ENCODE measurements at places on chromosomes 11 and 22.
A peak's percentile ranks its signal among the peaks of the same experiment; 100 is the strongest.

DNA sequence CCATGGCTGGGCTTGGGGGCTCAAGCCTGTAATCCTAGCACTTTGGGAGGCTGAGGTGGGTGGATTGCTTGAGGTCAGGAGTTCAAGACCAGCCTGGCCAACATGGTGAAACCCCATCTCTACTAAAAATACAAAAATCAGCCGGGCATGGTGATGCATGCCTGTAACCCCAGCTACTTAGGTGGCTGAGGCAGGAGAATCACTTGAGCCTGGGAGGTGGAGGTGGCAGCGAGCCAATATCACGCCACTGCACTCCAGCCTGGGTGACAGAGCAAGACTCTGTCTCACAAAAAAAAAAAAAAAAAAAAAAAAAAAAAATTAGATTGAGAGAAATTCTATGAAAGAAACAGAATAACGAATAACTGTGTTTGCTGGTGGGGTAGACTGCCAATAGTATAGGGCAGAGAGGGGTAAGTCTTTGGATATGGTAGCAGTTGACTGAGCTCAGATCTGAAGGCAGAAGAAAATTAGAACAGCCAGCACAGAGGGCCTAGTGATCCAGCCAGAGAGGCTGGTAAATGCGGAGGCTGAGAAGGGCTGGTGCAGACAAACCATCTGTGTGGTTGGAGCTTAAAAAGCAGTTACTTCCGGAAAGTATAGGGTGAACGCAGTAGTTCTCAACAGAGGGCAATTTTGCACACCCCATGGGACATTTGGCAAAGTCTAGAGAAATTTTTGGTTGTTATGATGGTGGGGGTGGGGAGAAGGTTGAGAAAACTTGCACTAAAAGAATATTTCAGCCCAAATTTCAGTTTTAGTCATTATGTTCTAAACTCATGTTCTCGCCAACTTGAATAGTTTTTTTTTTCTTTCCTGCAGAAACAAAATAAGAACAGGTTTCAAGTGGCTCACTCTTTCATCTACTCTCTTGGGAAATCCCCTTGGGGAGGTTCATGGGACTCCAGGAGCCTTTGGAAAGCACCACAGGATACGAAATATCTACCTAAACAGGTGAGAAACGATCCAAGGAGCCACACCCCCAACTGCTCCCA is 1.6 kb upstream of the HORMAD2 start:
- DNase-seq = no peak

GRCh38 chr11:126969865-126970479 is 30.6 kb downstream of the KIRREL3 start:
- peak; percentile 49 for DNase-seq

DNA sequence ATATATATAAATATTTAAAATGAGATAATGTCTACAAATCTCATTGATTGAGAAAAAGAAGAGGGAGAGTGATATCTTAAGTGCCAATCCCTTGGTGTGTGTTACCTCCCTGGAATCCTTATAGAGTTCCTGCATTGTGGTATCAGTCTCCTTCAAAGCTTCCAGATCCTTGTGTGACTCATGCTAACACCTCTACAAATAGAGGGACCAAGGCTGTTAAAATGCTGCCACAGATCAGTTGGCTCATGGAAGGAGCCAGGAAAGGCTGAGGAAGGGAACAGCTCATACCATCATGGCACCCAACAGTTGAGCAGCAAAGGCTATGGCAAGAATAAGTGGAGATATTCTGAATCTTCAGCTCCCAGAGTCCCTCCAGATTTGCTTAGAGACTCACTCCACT is 163.6 kb upstream of the ISX start:
- DNase-seq = peak; percentile 47

- DNase-seq = no peak
Observed at GRCh38 chr11:20087118-20087521, 73.2 kb downstream of the DBX1 start.

DNA sequence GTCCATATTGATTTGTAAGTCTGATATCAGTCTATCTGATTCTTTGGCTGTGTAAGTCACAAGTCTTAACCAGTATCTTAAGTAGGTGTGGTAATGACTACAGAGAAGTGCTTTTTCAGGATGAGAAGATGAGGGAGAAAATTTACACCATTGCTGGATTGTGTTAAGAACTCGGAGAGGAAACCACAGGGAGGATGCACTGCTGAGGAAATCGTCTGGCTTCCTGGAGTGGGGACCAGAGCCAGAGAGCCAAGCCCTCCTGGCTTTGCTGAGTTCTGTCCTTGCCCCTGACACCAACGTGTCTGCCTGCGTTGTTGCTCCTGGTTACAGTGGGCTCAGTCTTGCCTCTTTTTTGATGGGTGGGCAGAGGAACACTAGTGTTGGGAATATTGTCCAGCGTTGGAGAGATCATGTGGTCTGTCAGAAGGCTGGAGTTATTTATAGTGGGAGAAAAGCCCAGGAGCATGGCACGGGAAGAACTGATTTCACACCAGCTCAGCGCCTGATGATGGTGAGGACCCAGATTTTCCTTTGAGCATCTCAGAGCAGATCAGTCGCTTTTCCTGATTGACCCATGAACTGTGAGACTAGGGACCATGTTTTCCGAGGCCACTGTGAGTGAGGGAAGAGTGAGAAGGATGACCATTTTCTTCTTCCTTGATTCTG is 29.6 kb downstream of the MARK2 start:
- DNase-seq = peak; percentile 55

DNA sequence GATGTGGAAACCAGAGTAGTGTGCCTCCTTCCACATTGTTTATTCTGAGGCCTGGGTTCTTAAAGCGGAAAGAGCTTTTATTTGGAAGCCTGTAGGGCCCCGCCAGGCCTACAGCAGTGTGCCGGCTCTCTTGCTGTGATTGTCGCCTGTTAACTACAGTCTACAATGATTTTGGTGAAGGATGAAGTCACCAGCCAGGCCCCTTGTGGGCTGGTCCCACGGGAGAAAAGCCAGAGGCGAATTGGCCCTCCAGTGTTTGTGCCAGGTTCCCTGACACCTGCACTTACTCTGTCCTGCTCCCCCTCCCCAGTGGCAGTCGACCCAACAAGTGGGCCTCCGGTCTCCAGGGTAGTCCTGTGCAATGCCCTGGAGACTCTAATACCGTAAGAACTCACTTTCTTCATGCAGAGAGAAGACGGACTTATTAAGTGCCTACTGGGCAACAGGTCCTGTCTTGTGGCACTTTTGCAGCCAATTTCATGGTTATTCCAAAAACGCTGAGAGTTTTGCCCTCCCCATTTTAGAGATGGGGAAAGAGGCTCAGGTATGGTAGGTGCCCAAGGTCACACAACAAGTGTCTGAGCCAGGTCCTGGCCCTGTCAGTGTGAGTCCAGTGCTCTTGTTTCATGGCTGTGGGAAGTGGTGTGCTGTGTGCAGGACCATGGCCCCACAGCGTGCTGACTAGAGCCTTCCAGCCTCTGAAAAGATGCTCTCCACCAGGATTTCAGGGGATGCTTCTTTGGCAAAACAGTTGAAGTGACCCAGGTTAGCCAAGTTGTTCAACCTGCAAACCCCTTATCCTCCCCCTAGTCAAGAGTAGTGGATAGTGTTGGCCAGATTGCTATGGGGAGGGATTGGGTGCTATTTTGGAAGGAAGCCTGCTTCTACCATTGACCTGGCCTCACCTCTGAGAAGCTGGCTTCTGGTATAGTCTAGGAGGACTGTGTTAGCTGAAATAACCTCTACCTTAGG is 1.4 kb downstream of the MICAL2 start:
- no peak for DNase-seq

DNA sequence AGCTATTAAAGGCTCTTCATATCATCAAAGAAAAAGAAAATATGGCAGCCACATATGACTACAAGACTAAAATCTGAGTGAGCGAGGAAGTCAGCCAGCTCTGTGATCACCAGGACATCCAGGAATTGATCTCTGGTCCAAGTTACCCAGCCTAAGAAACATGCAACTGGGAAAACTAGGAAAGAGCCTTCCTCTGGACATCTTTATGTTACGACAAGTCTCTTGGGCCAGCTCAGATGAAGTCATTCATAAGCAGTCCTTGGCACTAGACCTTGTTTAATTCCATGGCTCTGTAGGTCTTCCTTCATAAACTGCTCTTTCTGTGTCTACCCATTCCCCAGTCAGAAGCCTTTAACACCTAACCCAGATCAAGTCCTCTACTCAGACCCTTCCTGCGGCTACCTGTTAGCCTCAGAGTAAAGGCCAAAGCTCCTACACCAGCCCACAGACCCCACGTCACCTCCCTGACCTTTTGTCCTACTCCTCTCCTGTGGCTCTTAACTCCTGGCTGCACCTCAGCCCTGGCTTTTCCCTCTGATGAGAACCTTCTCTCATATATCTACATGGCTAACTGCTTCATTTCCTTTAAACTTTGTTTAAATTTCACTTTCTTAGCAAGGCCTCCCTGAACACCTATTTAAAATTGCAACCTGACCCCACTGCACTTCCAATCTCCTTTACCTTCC is 134.0 kb downstream of the KIF18A start:
- no peak for DNase-seq

DNA sequence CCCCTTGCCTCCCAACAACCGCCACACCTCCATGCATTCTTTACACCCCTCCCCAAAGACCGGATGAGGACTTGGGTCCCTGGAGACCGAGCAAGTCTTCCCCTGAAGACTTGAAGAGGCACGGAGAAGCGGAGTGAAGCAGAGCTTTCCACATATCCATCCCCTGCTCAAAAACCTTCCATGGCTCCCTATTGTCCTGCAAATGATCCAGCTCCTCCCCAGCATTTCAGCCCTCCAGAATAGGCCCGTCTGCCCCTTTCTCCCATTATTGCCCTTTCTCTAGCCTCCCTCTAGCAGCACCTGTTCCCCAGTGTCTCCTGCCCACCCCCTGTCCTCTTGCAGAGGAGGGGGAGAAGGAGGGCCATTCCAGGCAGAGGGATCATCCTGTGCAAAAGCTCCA is 59.8 kb downstream of the CYTH4 start:
- no peak for DNase-seq

DNA sequence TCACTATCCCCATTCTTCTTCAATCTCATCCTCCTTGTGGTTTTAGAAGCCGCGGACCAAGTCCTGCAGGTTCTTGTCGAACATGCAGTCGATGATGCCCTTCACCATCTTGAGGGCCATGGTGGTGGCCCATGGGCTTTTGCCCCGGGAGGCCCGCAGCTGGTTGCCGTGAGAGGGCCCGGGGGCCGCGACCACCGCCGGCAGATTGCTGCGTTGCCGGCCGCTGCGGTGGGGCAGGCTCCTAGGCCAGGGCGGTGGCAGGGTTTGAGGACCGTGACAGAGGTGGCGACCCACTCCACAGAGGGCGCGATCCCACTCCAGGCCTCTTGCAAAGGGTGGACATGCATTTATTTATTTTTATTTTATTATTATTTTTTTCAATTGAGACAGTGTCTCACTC is 67.0 kb downstream of the APOL5 start:
- DNase-seq = no peak

DNA sequence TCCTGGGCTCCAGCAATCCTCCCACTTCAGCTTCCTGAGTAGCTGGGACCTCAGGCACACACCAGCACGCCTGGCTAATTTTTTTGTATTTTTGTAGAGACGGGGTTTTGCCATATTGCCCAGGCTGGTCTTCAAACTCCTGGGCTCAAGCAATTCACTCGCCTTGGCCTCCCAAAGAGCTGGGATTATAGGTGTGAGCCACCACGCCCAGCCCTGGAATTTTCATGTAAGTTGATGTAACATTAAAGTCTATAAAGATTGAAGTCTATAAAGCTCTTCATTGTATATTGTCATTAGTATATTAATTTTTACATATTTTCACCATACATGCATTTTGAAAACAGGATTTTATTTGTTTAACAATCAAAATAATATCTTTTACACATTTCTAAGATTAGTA is 12.5 kb upstream of the DDX17 start:
- DNase-seq = no peak

- no peak for DNase-seq
Observed at GRCh38 chr22:29197096-29197495, 8.6 kb upstream of the EMID1 start.

GRCh38 chr11:110293389-110293788 is 3.0 kb downstream of the RDX start:
- DNase-seq = no peak

GRCh38 chr11:79039122-79039521 is 401.7 kb downstream of the TENM4 start:
- DNase-seq = no peak

DNA sequence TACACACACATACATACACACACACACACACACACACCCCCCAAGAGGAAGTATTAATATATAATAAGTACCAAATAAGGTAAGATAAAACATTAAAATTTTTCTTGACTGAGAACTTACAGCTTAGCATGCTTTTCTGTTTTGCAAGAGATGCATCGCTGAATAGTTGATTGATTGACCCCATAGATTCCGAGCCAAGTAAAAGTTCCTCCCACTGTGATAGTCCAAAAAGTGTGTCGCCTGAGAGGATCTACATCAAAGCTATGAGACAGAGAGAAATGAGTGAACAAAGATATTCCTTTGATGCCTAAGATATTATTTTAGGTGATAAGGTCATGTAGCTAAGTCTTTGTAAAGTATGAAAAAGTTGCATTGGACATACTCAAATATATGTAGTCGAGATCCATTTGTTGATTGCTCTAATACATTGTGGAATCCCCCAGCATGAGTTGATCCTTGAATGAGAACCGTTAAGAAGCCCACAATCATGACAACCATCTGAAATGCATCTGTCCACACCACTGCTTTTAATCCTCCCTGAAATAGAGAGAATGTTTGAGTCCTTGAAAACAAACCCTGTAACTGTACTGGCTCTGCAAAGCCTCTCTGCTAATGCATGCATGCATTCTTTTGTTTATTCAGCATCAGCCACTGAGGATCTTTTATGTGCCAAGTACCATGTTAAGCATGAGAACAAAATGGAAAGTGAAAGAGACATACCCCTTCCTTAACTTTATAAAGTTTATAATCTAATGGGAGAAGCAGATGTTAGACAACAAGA is 18.3 kb downstream of the SLC5A12 start:
- peak; percentile 62 for DNase-seq

DNA sequence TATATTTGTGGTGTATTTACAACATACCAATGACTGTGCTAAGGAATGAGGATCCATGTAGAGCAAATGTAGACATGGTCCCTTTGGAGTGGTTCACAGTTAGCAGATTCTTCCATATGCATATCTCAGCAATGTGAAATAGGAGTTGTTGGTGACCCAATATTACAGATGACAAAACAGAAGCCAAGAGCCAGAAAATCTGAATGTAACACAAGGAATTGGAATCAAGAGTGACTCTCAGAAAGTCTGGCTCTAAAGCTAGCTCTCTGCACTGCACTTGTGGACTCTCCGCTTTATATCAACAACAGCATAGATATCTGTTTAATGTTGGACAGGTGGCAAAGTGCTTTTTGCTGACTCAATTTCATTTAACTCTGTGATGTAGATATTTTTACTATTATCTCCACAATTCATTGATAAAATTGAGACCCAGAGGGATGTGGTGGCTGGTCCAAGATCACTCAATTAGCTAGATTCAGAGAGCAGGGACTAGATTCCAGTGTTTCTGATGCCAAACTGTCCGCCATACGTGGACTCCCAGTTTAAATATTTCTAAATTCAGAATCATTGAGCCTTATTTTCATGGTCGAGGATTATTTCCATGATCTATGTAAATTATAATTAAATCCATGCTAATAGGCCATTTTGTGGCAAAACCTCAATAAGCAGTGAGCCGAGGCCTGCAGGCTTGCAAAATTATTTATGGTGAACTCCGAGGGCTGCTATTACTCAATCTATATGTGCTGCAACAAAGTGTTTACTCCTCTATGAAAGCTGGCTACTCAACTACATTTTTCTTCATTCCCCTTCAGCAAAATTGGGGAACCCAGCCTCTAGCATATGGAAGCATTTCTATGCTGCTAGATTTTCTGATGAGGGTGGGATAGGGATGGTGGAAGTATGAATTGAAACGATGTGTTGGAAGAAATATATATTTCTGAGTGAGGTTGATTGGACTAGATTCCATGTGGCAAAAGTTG is 21.1 kb upstream of the TENM4 start:
- no peak for DNase-seq
